CD4-positive, CD25-positive, alpha-beta regulatory T cell (primary cell): ENCODE measurements at places on chromosomes 1 and 21.
A peak's percentile ranks its signal among the peaks of the same experiment; 100 is the strongest.

DNA sequence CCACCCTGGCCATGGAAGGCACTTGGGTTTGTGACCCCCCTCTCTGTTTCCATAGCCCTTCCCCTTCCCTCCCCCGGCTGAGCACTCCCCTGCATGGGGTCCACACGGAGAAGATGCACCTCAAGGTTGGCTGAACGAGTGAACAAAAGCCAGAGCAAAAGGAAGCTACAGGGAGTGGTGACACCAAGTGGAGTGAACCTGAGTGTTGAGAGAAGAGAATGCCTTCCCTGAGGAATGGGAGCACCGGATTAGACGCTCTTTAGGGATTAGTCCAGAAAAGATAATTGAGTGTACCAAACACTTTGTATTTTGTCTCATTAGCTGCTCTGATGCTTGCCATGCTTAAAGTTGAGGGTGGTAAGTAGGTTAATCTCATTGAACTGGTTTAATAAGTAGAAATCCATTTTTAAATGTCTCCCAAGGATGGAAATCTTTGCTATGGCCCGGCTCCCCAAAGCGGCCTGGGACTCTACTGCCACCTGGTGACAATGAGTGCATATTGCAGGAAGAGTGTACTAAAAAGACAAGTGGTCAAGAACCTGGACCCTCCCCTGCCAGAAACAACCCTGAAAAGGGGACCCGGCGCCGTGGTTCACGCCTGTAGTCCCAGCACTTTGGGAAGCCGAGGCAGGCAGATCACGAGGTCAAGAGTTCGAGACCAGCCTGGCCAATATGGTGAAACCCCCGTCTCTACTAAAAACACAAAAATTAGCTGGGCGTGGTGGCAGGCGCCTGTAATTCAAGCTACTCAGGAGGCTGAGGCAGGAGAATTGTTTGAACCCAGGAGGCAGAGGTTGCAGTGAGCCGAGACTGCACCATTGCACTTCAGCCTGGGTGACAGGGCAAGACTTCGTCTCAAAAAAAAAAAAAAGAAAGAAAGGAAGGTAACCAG lies 150.6 kb upstream of the ZC3H12A start:
- DNase-seq = no peak

GRCh38 chr1:203440771-203441170 lies 34.8 kb upstream of the PRELP start:
- DNase-seq = peak; percentile 7

GRCh38 chr1:77697441-77697840 lies 15.0 kb upstream of the ZZZ3 start:
- DNase-seq = no peak

DNA sequence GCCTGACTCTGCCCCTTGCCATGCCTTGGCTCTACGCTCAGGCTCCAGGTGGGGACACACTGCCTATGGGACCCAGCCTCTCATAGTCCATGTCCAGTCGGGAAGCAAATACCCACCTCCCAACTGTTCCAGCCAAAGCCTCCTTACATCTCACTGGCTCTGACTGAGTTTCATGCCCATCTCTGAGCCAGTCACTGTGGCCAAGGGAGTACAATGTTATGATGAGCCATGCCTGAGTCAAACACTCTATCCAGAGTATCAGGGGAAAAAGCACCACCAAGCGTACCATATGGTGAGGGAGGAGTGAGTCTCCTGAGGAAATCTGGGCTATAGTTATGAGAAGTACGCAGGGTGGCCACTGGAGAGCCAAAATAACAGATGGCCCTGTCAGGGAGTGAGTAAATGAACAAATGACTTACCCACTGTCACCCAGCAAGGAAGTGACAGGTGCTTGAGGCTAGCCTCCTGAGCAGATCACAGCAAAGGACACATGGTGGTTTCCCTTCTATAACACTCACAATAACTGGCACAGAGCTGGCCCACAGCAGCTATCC lies 236.6 kb upstream of the GJB5 start:
- DNase-seq = no peak

- no peak for DNase-seq
Observed at GRCh38 chr1:184747089-184747955, 7.3 kb downstream of the EDEM3 start.

- DNase-seq = no peak
Observed at GRCh38 chr1:39130325-39130724, 74.2 kb upstream of the MACF1 start.

DNA sequence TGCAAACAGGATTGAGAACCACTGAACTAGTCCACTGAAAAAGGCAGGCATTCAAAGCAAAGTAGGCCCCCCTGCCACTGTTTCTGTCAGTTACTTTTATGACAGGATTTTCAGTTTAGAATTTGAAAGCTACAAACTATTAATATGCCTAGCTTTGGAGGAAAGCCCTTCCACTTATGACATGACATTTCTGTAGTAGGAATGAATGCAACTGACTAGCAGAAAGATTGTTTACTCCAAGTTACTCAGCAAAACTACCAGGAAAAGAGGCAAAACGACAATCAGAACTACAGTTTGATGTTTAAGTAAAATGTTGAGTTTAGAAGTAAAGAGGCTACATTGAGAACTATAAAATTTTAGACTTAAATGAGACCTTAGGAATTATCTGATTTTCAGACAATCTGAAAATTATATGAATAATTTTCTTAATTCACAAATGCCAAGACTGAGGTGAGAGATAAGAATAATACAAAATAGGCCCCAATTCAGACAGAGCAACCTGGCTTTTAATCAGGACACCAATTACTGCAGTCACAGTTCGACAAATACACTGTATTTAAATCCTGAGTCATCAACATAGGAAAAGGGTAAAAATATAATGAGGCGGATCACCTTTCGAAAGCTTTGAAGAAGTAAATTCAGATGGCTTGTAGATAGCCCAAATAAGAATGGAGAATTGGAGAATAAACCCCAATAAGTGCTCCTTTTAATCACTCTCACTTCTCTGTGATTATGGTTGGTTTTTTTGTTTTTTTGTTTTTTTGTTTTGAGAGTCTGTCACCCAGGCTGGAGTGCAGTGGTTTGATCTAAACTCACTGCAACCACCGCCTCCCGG lies 2.2 kb downstream of the PRKAB2 start:
- no peak for DNase-seq

- no peak for DNase-seq
Observed at GRCh38 chr1:226061068-226061840, 1.3 kb upstream of the H3-3A start.

- DNase-seq = no peak
Observed at GRCh38 chr1:166693673-166694297, 145.5 kb upstream of the POGK start.

GRCh38 chr1:201933840-201934430 lies 12.4 kb downstream of the LMOD1 start:
- no peak for DNase-seq

GRCh38 chr1:50969611-50970508 lies at the start of gene CDKN2C:
Gene CDKN2C, plus strand, starts transcription at chr1:50970245. Its CDS starts 124 bp downstream, at chr1:50970369.
- DNase-seq = peak; percentile 50

DNA sequence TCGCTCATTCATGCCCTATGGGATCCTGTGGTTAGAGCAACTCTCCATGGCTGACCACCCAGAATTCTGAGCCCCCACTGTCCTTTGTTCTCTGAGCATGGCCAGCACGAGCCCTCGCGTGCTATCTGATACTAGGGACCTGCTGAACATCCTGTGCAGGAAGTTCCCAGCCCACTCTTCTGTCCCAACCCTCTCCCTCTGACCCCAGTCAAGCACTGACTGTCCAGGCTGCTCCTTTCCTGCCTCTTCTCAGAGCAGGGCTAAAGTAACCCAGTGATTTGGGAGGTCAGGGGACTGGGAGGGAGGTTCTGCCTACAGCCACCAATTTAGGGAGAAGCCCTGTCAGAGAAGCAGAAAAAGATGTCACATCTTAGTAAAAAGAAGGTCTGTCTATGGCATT lies 21.2 kb downstream of the CYP4B1 start:
- DNase-seq = no peak

DNA sequence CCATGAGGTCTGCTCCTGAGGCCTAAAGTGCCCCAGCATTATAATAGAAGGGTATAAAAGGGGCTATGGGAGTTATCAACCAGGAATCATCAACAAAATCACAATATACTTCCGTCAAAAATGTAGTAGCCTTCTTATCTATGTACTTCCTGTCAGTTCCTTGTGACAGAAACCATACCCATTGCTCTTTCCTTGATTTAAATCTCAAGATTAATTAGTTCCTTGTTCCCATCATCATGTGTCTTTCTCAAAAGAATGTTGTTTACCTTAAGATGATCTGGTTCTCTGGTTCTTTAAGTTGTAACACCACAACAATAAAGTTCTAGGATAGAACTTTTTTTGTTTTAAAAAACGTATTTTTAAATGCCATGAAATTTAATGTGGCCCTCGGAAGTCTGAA lies 833.3 kb downstream of the LTN1 start:
- no peak for DNase-seq

- DNase-seq = no peak
Observed at GRCh38 chr1:80003250-80003649, 996.7 kb upstream of the ADGRL4 start.

DNA sequence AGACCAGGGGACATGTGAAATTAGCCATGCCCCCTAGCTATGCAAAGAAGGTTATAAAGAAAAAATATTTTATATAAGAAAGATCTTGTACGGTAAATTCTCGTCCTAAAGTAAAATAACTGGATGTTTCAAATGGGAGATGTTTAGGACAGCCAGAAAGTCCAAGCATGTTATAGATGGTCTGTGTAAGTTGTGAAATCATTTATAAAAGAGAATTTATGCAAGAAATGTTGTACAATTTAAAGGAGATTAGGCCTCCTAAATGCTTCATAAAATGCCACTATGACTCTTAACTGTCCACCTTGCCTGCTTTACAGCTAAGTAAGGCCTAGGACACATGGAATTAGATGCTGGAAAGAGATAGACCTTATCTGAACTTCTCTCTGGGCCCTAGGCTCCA lies 118.1 kb upstream of the POGK start:
- no peak for DNase-seq
